ENCODE measurements at places on chromosomes 11 and 22. TPM values are rescaled to one million over a fixed set of nuclear protein-coding genes. Genes with fewer than 3 reads are reported as not detected.

The MIEF1 gene
- 24.5 TPM for total RNA-seq

The OOSP4B gene
- total RNA-seq: not detected

The NTM gene
- total RNA-seq: 82.5 TPM

The SPON1 gene
- total RNA-seq: 0.12 TPM

The CDHR5 gene
- total RNA-seq: not detected

The OR52H1 gene
- total RNA-seq: 1.1 TPM

The CLCF1 gene
- total RNA-seq: 3.9 TPM

The LRRC32 gene
- total RNA-seq: 7.5 TPM

The SYT13 gene
- total RNA-seq: not detected

The GSTT2 gene
- 1.00 TPM for total RNA-seq

The SYT12 gene
- total RNA-seq: under 0.01 TPM

The SPATA19 gene
- not detected for total RNA-seq

The DCHS1 gene
- 35.2 TPM for total RNA-seq

The ZC3H7B gene
- total RNA-seq: 44.1 TPM

The SLC15A3 gene
- 10.6 TPM for total RNA-seq

The CCDC34 gene
- total RNA-seq: 4.7 TPM

The OVCH2 gene
- not detected for total RNA-seq

The RAB36 gene
- total RNA-seq: 4.8 TPM

The OVOL1 gene
- not detected for total RNA-seq

The TMEM126A gene
- total RNA-seq: 68.8 TPM

The FXYD2 gene
- not detected for total RNA-seq

The VSIG2 gene
- 0.50 TPM for total RNA-seq

The NCAM1 gene
- total RNA-seq: 35.1 TPM

The KRTAP5-10 gene
- not detected for total RNA-seq

The B3GAT1 gene
- not detected for total RNA-seq

The GP1BB gene
- total RNA-seq: 0.89 TPM

The BIK gene
- total RNA-seq: not detected

The ACTN3 gene
- total RNA-seq: under 0.01 TPM
